Immature natural killer cell (primary cell): ENCODE measurements at places on chromosomes 3 and 15. TPM values are rescaled to one million over a fixed set of nuclear protein-coding genes. Genes with fewer than 3 reads are reported as not detected.

GRCh38 chr15:40110866-40111550 lies 2.3 kb upstream of the BMF start:
- H3K4me3 ChIP-seq: no peak overlapping the region
- peaks cover 23% of the 10 kb centered on the region for H3K4me1 ChIP-seq
- H3K27me3 ChIP-seq: peaks cover 9% of the 10 kb centered on the region

- no peaks in the 10 kb centered on the region for H3K36me3 ChIP-seq
- H3K4me3 ChIP-seq: no peak overlapping the region
- peaks cover 1% of the 10 kb centered on the region for H3K27me3 ChIP-seq
Observed at GRCh38 chr3:118292841-118293240, 741.8 kb downstream of the IGSF11 start.

- DNase-seq: no peak
- H3K27ac ChIP-seq: no peak overlapping the region
- H3K27me3 ChIP-seq: peaks cover 6% of the 10 kb centered on the region
- H3K4me3 ChIP-seq: no peak overlapping the region
Observed at GRCh38 chr3:113265231-113265630, 53.9 kb downstream of the BOC start.

RBP2 gene
- not detected for polyA plus RNA-seq
